ENCODE measurements at places on chromosomes 4 and X.

- DNase-seq = no peak
These were observed 45.9 kb downstream of the PDGFRA start for GRCh38 chr4:54274795-54275665.

GRCh38 chr4:105933083-105933482 is 37.8 kb downstream of the NPNT start:
- no peak for DNase-seq

DNA sequence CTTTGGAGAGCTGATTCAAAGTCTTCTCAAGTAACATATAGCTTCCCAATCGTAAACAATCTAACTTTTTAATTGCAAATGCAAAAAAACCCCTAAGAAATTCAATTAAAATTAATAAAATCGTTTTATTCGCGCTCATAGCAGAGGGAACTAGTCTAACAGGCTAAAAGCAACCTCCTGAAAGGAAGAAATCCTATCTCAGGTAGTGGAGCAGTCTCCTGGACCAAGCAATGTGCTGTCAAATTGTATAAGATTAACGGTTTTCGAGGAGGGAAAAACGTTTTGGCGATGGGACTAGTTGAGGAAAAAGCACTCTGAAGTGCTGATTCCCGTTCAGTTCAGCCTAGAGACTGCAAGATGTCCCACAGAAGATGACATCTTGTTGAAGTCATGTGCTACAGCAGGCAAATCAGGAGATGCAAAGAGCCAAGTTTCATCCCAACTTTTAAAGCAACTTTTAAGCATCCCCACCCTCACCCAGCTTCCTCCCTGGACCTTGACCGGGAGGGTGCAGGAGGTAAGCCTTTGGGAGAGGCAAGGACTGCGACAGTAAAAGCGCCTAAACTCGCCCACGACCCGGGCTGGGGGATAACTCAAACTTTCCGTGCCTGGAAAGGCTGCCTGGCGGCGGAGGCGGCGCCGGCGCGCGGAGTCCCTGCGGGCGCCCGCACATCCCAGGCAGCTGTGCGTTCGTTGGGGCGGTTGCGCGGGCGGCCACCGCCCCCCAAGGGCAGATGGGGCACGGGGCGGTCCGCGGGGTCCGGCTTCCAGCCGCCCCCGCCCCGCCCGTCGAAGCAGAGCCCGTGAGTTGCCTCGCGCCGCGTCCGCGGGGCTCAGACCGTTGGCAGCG is 784 bp downstream of the MAP7D3 start:
- peak; percentile 38 for DNase-seq

- no peak for DNase-seq
These were observed at the start of gene ADH4 for GRCh38 chr4:99144070-99144469. Gene ADH4 (minus strand): TSS chr4:99144297. CDS start chr4:99144222, 75 bp downstream.

GRCh38 chrX:150845091-150845490 is 53.4 kb downstream of the CD99L2 start:
- no peak for DNase-seq

DNA sequence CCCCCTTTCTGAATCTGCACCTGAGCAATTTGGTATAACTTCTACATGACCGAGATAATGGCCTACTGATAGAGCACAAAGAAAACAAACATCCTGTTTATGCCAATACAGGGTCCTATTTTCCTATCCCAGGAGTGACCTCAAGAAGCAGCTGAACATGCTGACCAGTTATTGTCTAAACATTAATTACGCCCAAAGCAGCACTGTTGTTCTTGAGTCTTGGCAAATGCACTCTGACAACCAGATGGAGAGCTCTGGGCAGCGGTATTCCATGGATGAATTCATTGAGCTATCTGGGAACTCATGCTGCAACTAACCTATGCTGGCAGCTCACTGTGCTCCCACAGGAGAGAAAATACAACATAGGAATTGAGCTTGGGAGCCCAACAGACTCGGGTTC is 52.6 kb downstream of the PCYT1B start:
- DNase-seq = no peak

- no peak for DNase-seq
These were observed 211.3 kb upstream of the INTU start for GRCh38 chr4:127421437-127421836.

DNA sequence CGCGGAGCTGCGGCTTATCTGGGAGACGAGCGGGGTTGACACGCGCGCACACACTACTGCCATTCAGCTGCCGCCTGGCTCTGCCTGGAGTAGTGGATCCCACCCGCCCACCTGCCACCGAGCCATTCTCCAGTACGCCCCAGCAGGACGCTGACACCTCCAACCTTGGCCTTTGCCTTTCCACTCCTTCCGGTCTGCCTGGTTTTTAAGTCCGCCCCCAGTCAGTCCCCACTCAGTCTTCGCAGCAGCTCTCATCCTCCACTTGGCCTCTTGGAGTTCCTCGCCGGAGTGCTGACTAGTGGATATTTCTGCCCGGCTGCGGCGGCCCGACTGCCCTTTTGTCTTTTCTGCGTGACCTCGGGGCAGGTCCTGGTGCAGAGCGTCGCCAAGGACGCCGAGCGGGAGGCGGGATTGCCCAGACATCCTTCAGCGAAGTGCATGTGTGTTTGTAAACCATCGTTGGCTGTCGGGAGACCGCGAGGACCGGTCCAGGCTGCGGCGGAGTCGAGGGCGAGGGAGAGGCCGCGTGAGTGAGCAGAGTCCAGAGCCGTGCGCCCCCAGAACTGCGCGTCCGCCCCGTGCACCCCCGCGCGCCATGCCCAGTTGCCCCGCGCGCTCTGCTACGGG is 1.1 kb downstream of the SLIT2 start:
- no peak for DNase-seq

DNA sequence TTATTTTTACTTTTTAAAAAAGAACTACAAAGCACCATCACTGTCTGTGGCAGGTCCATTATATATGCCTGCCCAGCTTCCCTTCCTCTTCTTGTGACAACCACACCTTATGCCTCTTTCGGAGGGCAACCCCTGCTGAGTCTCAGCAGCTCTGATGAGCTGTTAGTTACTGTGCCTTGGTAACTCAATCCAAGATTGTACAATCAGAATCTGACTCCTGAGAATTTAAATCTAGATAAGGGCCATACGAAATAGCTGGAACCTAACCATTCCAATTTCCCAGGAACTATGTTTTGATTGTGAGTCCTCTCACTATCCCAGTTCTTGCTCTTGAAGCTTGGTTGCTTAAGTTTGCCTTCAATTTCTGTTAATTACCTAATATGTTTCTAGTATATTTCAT is 61.9 kb downstream of the ADAMTS3 start:
- no peak for DNase-seq

- no peak for DNase-seq
These were observed 116.6 kb upstream of the FAT1 start for GRCh38 chr4:186840222-186840701.

DNA sequence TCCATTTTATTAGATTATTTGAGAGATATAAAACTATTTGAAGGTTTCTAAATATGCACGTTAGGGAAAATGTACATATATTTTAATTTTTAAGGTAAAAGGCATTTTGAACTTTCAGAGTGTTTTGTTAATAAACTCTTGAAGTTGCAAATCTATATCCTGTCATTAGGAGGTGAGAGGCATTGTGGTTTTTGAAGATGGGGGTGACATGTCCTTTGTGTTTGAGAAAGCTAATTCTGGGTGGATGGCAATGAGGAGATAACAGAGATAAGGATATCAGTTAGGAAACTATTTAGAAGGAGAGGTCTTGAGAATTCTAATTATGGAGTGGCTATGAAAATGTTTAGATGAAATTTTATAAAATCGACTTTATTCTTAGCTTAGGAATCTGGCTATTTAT is 6.1 kb downstream of the STIM2 start:
- DNase-seq = no peak

- no peak for DNase-seq
These were observed 2043.8 kb downstream of the ARAP2 start for GRCh38 chr4:34200535-34200934.

DNA sequence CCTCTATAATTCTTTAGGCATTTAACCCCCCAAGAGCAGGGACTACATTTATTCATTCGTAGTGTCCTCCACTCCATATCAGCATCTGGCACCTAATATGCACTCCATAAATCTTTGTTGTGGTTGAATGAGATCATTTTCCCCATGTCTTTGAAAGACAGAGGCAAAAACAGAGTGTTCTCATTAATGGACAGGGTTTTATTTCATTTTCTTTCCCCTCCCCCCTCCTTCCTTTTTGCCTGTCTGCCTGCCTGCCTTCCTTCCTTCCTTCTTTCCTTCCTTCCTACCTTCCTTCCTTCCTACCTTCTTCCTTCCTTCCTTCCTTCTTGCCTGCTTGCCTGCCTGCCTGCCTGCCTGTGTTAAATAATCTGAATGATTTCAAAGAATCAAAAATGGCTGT is 83.2 kb downstream of the SHROOM3 start:
- no peak for DNase-seq

- DNase-seq = no peak
These were observed 182.7 kb upstream of the PCDH7 start for GRCh38 chr4:30537456-30537855.

GRCh38 chr4:37825968-37826294 is 555 bp upstream of the PGM2 start:
- DNase-seq = no peak

DNA sequence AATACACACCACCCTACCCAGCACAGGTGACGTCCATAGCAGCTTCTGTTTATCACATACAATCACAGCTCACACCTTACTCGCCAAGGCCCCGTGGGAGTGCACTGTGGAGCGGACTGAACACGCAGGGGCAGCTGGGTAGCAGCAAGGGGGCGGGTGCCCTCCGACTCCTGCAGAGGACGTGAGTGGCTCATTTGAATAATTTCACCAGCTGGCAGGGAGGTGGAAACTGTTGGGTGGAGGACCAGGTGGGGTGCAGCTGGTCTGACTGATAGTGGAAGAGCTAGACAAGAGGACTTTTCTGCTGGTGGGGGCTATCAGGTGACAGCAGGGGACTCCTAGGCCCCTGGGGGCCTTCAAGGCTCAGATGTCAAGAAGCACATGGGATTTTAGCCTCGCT is 16.3 kb downstream of the MAN2B2 start:
- no peak for DNase-seq

DNA sequence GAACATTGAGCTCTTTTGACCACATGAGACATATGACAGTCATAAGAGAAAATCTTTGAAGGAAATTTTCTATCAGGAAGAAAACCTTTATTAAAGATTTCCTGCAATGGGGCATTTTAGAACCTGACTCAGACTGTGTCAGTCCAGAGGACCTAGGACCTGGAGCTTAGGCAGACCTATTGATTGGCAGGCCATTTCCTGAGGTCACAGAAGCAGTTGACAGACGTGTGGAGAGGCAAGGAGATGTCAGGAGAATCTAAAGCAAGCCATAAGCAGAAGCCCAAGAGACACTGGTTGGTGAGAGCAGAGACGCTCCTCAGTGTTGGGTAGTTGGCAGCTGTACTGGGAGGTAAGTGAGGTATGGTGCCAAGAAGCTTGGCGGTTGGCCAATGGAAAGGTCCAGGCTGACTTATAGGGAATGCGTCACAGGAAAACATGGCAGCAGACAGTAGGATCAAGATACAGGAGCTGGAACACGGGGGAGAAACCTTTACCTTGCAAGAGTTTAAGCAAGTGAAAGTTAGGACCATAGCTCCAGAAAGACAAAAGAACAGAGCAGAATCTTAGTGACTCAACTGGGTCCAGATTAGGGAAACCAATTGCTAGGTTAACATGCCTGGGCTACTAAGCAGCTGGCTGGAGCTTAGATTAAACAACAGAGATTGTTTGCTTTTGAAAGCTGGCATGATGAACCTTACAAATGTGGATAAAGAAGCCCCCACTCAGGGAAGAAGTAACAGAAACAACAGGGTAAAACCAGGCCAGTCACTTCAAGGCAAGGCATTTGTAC is 18.6 kb downstream of the PALLD start:
- no peak for DNase-seq

DNA sequence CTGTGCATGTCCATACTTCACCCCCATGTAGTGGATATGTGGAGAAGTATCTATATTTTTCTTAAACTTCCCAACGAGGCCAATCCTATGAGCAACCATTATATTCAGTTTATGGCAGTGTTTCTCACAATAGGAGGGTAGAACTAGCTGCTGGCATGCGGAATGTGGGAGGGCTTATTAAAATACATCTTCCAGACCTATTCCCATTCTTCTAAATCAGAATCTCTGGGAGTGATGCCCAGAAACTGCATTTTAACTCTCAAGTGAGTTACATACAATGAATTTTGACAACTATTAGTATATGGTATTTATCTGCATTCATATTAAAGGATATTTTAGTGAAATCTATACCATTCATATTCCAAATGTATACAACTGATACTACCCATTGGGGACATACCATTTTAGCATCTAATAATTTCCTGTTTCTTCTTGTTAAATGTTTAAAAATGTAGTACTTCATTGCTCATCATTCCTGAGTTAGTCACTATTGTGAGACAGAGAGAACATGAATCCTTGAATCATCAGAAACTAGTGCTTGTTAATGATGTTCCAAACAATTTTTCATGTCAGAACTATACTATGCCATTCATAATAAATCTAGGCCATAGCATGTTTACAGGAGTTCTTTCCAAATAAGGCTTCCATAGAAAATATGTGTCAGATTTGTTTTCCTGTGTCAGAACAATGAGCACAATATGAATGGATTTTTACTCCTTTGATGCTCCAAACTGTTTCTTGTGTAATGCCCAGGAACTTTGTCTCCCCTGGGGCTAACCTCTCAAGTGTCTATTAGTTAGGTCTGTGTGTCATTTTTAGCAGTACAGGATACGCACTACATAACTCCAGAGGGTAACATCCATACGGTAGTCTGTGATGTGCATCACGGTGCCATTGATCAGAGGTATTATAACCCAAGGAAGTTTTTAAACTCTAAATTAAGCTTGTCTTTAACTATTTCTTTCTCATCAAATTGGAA is 198.8 kb upstream of the BMP3 start:
- DNase-seq = no peak

- DNase-seq = no peak
These were observed 11.4 kb downstream of the MCUB start for GRCh38 chr4:109571494-109571893.

- no peak for DNase-seq
These were observed 549.7 kb downstream of the IL1RAPL1 start for GRCh38 chrX:29136904-29137303.

DNA sequence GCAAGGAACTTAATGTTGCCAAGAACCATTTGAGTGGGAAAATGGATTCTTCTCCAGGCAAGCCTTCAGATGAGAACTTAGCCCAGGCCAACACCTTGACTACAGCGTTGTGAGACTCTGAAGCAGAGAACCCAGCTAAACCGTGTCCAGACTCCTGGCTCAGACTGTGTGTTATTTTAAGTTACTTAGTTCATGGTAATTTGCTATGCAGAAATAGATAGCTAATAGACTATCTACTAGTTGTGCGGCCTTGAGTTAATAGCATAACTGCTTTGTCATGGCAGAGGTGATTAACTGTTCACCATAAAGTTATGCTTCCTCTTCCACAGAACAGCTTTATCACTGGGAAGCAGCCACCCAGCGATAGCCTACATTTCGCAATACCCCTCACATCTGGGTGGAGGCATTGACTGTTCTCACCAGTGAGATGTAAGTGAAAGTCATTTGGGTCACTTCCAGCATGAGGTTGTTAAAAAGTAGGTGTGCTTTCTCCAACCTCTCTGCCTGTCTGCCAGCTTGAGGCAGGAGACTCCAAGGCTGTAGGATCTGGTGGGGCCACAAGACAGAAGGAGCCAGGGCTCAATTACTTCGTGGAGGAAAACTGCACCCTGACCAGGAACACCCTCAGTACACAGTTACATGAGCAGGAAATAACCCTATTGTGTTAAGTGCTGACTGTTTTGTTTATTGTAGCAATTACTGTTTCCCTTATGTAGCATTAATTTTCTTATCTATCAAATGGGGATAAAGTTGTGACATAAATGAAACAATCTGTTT is 94.2 kb downstream of the GPAT3 start:
- DNase-seq = no peak
